Stimulated activated CD4-positive, alpha-beta T cell treated with anti-CD3 and anti-CD28 coated beads, Interleukin-2, amount 100 ng/mL, for 48 hours (primary cell): ENCODE measurements at places on chromosomes 6 and 20.

GRCh38 chr6:154962753-154963152 is 32.4 kb upstream of the TIAM2 start:
- DNase-seq, result no peak

DNA sequence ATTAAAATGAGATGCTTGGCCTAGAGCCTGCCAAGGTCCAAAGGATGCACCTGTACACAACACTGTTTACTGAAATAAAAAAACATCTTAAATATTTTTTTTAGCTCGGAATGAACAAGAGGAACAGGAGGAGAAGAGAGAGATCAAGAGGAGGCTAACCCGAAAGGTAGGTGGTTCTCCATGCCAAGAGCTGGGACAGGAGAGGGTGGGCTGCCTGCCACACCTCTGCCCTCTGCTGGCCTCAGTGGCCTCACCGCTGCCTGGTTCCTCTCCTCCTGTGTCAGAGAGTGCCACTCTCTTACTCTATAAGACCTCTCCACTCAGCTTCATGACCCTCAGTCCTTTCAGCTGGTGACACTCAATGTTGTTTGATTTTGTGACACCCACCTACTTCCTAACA is 50.2 kb downstream of the TBC1D7 start:
- no peak for DNase-seq

GRCh38 chr6:83424392-83425018 is 6.3 kb downstream of the ME1 start:
- no peak for DNase-seq

DNA sequence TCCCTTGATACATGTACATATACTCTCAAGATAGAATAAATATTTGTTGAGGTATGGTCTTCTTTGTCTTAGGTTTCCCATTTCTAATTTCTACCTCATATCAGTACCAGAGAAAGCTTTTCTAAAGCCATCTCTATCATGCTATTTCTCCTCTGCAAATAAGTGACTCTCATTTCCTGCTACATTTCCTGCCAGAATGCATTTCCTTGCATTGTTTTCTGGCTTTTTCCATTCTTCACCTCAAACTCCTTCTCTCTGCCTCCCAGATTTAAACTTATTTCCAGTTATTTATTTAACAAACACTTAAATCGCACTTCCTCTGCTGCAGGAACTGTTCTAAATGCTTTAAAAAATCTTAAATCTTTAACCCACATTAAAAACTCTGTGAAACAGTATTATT is 74.4 kb upstream of the STMND1 start:
- DNase-seq, result no peak

DNA sequence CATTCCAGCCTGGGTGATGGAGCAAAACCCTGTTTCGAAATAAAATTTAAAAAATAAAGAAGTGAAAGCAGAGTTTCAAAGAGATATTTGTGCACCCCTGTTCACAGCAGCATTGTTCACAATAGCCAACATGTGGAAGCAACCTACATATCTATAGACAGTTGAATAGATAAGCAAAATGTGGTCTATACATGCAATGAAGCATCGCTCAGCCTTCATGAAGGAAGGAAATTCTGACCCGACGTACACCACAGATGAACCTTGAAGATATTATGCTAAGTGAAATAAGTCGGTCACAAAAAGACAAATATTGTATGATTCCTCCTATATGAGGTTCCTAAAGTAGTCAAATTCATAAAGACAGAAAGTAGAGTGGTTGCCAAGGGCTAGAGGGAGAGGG is 6.5 kb upstream of the NCOA6 start:
- DNase-seq, result no peak
